Right atrium auricular region (tissue), 2 donors: ENCODE measurements at places on chromosomes 1 and 21. TPM values are rescaled to one million over a fixed set of nuclear protein-coding genes. Genes with fewer than 3 reads are reported as not detected.

FNBP1L gene
- 17.8 TPM for total RNA-seq

DNA sequence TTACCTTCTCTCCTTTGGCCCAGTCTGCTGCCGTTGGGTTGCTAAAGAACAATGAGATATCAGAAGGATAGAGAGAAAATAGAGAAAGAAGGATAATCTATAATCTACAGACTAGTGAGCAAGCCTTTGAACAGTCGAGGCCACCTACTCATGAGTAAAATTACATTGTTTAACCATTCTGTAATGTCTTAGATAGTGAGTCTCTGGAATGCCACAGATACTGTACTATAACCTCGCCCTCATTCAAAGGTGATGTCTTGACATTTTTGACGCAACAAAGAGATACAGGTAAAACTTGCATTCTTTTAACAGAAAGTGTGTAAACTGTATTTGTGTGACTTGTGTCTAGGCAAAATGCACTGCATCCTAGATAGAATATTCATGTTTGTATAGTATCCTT is 77.9 kb downstream of the LAMC1 start:
- DNase-seq = no peak

- DNase-seq = no peak
Measured at GRCh38 chr1:22971611-22972405, 858 bp downstream of the LACTBL1 start.

S100A7 gene
- total RNA-seq = not detected

GRCh38 chr1:65260851-65261473 is 48.4 kb upstream of the DNAJC6 start:
- DNase-seq = no peak
